Activated effector memory CD4-positive, alpha-beta T cell treated with anti-CD3 and anti-CD28 coated beads, Interleukin-2, amount 50 U/mL, for 16 hours (primary cell): ENCODE measurements at places on chromosomes 7 and 10.
A peak's percentile ranks its signal among the peaks of the same experiment; 100 is the strongest.

DNA sequence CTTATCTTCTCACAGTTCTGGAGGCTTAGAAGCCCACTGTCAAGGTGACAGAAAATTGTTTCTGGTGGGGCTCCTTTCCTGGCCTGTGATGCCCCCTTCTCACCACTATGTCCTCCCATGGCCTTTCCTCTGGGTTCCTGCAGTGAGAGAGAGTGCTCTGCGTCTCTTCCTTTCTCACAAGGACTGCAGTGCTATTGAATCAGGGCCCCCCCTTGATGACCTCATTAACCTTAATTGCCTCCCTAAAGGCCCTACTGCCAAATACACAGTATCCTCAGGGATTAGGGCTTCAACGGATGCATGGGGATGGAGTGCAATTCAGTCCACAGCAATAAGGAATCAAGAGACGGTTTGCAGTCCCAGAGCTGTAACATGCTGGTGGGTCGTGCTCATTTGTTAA lies 82.0 kb upstream of the GRB10 start:
- DNase-seq: no peak

GRCh38 chr7:100786323-100786722 lies 41.0 kb downstream of the EPHB4 start:
- no peak for DNase-seq

GRCh38 chr7:129612112-129613015 lies 844 bp downstream of the NRF1 start:
- DNase-seq: peak; percentile 80

DNA sequence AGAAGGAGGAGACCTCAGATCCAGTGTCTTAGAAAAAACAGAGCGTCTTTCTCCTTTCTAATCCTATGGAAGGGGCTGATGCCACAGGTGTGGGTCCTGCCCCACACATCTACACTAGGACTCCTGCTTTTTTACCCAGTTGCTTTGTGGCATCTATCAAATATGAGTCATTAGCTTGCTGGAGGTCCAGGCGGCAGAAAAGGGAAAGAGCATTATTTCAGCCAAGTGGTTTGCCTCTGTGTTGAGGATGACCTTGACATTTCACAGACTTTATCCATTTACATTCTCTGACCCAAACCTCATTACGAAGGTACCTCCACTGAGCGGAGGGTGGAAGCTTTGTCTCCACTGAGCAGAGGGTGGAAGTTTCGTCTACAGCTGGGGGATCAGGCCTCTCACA lies 308.4 kb upstream of the KLF6 start:
- no peak for DNase-seq

DNA sequence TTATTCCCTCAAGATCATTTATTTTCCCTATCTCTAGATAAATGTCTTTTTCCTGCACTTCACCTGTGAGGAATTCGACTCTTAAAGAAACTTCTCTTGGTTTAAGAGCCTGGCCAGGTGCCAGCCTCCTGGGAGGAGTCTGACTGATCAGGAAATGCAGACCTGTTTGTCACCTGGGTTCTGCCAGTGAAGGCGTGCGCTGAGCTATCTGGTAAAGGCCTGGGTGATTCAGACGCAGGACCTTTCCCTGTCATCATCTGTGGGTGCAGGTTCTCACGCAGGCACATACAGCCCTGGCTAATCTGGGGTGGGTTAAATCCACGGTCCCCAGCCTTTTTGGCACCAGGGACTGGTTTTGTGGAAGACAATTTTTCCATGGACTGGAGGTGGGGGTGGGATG lies 65.3 kb upstream of the AQP1 start:
- DNase-seq: no peak

- DNase-seq: no peak
Observed at GRCh38 chr7:16803881-16804673, 722 bp downstream of the AGR2 start.

- no peak for DNase-seq
Observed at GRCh38 chr7:134356421-134356936, 39.7 kb upstream of the SLC35B4 start.

DNA sequence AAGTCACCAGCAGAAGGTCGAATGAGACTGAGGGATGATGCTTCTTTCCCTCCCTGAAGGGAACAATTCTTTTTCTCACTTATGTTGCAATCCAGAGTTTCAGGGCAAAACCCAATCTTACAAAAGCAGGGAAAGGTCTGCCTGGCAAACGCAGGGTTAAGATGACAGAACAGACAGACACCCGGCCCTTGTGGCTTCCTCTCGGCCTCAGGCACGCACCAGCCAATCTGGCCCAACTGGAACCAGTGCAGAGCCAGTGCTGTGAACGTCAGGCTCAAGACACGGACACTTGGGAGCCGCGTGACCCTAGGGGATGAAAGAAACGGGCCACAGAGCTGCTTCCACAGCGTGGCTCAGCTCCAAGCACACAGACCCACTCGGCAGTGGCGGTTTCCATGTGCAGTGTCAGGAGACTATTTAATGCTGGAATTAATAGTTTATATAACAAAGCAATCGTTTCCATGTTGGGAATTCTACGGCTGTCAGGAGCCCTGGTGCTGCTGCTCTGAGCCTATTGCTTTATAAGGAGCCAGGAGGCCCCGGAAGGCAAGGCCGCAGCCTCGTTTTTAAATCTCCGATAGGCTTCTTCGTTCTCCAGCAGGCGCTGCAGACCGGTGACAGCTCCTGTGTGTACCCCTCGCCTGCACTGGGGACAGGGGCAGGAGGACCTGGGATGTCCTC lies 198.4 kb downstream of the DIP2C start:
- no peak for DNase-seq
